ENCODE measurements at places on chromosomes 4 and X.
A peak's percentile ranks its signal among the peaks of the same experiment; 100 is the strongest.

GRCh38 chr4:51960486-51960885 is 59.7 kb downstream of the LRRC66 start:
- DNase-seq, result no peak

DNA sequence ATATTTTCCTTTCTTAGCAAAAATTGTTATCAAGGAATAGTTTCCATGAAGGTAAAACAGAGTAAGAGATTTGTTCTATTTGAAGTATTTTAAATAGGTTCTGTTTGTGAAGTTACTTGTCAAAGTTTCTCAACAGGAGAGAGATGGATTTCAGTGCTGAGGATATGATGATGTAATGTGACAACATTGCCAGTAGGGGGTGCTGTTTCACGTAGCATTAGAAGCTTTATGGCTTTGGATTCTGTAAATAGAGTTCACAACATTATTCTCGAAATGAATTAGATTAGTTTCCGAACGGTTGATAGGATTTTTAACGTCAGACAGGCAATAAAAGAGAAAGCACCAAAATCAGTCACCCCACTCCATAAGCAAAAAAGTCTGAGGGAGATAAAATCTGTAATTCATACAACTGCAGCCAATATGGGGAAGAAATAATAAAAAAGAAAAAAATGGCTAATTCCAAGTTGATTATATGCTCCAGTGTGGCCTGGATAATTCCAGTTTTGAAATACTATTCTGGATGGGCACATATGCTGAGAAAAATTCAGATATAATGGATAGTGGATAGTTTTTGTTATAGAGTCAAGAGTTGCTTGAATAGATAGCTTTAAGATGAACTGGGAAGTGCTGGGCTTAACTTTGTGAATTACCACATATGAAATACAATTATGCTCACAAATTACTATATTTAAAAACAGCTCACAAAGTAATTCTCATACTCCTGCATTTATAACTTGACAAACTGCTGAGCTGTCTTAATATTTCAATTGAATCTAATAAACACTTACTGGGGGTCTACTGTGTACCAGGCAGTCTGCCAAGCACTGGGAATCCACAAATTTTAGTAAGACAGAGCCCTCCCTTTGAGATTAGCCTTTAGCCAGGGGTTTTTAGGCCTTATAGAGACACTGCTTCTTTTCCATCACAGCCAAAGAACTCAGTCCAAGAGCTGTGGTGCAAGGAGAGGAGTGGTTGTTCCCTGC is 109.1 kb downstream of the GPAT3 start:
- no peak for DNase-seq

DNA sequence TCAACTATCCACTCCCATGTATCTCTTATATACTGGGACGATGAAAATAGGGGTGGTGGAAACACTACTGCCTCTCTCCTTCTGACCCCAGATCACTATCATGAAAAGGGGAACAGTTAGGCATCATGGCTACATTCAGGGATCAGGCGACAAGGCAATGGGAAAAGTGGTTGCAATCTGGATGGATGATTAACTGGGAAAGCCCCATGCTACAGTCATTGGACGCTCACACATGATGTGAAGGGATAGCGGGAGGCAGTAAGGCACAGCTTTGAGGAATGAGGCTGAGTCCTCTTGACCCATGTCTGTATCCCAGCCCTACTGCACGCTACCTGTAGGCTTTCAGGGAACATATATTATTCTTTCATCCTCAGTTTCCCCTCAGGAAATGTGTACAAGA is 10.2 kb downstream of the GASK1B start:
- DNase-seq, result no peak

DNA sequence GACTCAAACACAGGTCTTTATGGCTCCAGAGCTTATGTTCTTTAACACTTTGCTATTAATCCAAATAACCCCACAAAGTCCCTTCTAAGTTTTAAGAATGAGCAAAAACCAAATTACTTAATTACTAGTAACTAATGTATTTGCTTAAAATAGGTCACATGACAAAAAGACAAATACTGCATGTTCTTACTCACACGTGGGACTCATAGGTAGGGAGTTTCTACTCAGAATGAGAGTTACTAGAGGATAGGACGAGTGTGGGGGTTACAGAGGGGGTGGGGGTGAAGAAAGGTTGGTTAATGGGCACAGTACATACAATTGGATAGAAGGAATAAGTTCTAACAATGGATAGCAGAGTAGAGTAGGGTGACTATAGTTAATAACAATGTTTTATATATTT is 5.8 kb downstream of the RPS6KA3 start:
- DNase-seq, result no peak

- DNase-seq, result no peak
These were observed 1331.6 kb downstream of the ADGRL3 start for GRCh38 chr4:62531731-62532130.

DNA sequence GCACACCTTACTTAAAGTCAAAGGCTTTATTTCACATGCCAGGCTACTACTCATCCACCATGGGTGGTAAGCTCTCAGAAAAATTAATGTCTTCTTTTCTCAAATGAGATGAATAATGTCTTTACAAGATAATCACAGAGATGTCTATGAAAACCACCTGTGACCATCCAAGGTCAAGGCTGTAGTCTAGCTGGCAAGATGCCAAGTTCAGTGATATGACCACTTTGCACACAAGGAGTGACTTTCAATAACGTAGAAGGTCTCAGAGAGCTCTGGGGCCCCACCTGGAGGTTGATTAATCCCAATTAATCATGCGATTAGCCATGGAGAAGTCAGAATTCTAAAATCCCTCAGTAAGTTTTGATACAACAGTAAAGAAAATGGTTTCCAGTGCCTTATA is 20.5 kb downstream of the ANOS1 start:
- no peak for DNase-seq

DNA sequence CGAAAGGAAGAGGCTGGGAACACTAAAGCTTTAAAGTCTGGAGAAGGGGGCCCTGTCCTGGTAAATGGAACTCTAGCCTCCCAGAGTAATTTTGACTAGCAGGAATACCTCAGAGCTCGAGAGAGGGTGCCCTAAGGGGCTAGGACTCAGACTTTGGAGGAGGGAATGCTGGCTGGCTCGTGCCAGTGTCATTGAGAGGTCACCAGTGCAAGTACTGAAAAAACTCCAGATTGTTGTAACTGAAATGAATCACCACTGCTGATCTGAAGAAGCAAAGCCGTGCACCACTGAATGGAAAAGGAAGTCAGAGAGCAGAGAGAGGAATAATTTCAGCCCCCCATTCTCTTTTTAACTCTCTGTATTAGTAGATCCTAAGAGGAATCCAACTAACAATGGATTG is 690.2 kb downstream of the FAT4 start:
- no peak for DNase-seq

DNA sequence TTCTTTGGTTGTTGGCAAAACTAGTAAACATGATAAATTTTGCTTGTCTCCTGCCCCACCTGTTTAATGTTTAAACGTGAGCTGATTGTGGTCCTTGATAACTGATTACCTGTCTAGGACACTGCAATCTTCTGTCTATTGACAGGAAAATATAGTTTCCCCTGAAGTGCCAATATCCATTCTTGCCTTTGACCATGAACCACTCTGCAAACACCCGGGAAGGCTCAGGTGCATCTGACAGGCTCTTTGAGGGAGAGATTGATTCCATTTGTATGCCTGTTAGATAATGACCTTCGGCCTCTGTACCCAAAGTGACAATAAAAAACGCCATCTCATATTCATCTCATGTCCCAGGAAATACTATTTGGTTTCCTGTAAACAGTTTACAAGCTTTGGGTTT is 453.0 kb downstream of the CENPC start:
- DNase-seq, result no peak

- DNase-seq, result peak; percentile 31
These were observed at the start of gene IL15 for GRCh38 chr4:141636082-141636770. Gene IL15, plus strand, starts transcription at chr4:141636583. Its CDS starts 82,882 bp downstream, at chr4:141719465.

Measured in T-helper 22 cell (primary cell).